ENCODE measurements at places on chromosomes 12 and 14.

DNA sequence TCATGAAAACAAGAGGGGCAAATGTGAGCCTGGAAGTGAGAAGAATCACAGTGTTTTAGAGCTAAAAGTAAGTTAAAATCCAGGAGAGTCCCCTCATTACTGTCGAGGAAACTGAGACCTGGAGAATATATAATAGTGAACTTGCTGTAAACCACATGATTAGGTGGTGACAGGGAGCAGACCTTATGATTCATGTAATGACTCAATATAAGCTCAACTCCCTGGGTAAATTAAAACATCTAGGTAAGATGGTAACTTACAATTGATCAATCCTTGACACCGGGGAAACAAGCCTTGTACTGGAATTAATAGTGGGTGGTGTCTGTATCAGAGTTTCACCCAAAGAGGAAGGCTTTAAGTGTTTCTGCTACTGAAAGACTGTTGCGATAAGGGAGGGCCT lies 269.3 kb downstream of the SNAPC1 start:
- no peak overlapping the region for H3K27ac ChIP-seq
- H3K4me1 ChIP-seq: no peaks in the 10 kb centered on the region
- no peak overlapping the region for H3K4me3 ChIP-seq

DNA sequence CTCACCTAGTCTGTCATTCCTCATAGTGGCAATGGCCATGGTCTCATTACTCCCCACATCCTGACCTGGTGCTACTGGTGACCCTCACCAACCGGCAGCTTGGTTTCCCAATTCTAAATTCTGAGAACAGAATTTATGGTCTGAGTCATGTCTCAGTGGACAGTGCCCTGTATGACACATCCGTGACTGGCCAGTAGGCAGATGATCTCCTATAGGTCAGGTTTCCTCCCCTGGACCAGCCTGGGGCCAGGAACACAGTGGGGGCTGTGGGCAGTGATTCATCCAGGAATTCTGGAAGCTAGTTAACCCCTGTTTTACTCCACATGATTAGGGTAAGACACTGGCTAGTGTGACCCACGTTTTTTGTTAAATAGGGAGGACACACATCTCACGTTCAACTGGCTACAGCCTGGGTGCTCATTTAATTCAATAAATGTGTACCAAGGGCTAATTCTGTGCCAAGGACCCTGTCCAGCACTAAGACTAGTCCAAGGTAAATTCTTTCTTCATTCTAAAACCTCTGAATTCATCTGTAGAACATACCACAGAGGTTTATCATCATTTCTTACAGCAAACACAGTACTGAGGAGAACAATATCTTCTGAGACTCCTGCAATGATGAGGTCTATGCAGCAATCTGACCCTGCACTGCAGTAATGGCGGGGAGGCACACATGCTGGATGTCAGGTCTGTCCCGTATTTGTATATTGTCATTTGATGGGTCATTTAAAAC lies 249.6 kb upstream of the TBX3 start:
- H3K27me3 ChIP-seq: no peaks in the 10 kb centered on the region
- no peak overlapping the region for H3K27ac ChIP-seq
- no peak for DNase-seq
- no peak overlapping the region for H3K4me3 ChIP-seq
- H3K36me3 ChIP-seq: no peaks in the 10 kb centered on the region
- H3K4me1 ChIP-seq: no peaks in the 10 kb centered on the region

DNA sequence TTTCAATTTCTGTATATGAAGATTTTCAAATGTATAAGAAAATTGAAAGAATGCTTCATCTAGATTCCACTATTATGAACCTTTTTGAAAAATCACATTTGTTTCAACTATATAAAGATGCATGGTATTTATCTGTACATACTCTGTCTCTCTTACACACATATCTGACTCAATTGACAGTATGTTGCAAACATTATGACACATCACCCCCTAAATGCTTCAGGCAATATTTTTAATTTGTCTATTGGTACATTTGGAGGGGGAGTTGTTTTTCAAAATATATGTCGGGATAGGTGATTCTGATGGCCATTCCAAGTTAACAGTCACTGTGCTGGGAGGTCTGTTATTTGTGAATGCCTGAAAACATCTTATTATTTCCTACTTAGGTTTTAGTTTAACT lies 14.4 kb downstream of the PCNX1 start:
- DNase-seq: no peak
- no peak overlapping the region for H3K27ac ChIP-seq
- H3K27me3 ChIP-seq: no peaks in the 10 kb centered on the region
- peaks cover 25% of the 10 kb centered on the region for H3K36me3 ChIP-seq
- peaks cover 81% of the 10 kb centered on the region for H3K4me1 ChIP-seq

- H3K4me3 ChIP-seq: no peak overlapping the region
- no peak for DNase-seq
- no peaks in the 10 kb centered on the region for H3K4me1 ChIP-seq
Measured at GRCh38 chr14:48023881-48024280, 348.5 kb upstream of the MDGA2 start.

- DNase-seq: no peak
- H3K4me3 ChIP-seq: no peak overlapping the region
- peaks cover 12% of the 10 kb centered on the region for H3K27me3 ChIP-seq
- no peaks in the 10 kb centered on the region for H3K4me1 ChIP-seq
- no peak overlapping the region for H3K27ac ChIP-seq
- H3K36me3 ChIP-seq: no peaks in the 10 kb centered on the region
Measured at GRCh38 chr12:93205361-93205760, 172.4 kb upstream of the NUDT4 start.

GRCh38 chr12:56028511-56029165 lies 7.8 kb downstream of the IKZF4 start:
- peaks cover 55% of the 10 kb centered on the region for H3K4me1 ChIP-seq
- peak overlapping the region; percentile 66 for H3K27ac ChIP-seq
- no peak overlapping the region for H3K4me3 ChIP-seq
- H3K27me3 ChIP-seq: no peaks in the 10 kb centered on the region
- DNase-seq: no peak
- H3K36me3 ChIP-seq: peaks cover 67% of the 10 kb centered on the region

DNA sequence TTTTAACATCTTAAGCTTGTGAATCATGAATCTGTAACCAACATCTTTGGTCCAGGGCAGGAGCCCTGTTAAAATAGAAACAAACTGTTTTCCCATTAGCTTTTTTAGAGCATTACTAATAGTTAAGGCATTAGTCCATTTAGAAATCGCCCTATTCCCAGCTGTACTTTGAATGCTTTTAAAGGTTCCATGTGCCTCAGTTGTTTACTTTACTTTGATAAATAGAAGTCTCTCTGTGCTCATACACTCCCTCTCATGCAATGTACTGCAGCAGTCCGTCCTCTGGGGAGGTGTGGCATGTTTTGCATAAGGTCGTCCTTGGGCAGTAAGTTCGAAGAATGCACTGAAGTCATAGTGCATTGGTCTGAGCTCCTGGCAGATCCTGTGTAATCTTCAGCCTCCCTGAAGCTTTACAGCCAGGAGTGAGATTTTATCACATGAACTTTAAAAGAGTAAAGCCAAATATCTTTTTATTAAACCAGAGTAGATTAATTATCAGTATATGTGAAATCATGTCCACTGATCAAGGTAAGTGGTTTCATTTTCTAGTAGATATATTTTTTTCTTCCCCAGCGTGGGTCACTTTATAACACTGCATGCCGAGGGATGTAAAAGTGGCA lies 134.7 kb downstream of the FGD4 start:
- H3K4me3 ChIP-seq: no peak overlapping the region
- no peaks in the 10 kb centered on the region for H3K36me3 ChIP-seq
- no peaks in the 10 kb centered on the region for H3K4me1 ChIP-seq
- H3K27ac ChIP-seq: no peak overlapping the region
- peaks cover 32% of the 10 kb centered on the region for H3K27me3 ChIP-seq
- DNase-seq: no peak

DNA sequence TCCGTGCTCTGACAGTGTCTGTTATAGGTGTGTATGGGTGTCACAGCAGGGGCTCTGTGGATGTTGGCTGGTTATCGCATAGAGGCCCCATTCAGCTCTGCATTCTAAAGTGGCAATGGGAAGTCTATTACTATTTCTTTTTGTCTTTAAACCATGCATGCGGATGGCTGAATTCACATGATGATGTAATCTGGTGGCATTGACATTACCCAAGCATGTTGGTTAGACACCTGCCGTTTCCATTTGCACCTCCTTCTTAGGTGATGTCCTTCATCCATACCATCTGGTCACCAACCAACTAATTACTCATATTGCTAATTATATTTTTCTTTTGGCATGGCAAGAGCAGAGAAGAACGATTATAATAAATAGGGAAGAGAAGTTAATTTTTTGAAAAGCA lies 270.8 kb upstream of the RGS6 start:
- H3K4me3 ChIP-seq: no peak overlapping the region
- H3K27me3 ChIP-seq: no peaks in the 10 kb centered on the region
- no peak overlapping the region for H3K27ac ChIP-seq

DNA sequence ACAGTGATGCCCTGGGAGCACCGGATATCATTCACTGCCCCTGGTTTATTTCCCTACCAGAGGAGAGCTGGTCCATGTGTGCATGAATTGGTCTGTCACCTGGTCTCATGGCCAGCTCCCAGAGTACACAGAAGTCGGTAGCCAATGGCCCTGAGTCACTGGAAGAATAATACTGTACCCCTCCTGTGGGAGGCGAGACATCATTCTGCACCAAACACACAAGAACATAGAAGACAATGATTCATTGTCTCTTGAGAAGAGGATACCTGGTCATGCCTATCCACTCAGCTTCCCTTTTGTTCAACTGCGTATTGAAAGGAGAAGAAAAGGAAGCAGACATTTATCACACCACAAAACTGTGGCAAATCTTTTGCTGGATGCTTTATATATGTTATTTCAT lies 216.2 kb downstream of the DPF3 start:
- DNase-seq: no peak
- H3K4me1 ChIP-seq: no peaks in the 10 kb centered on the region
- H3K4me3 ChIP-seq: no peak overlapping the region
- H3K27me3 ChIP-seq: peaks cover 7% of the 10 kb centered on the region

DNA sequence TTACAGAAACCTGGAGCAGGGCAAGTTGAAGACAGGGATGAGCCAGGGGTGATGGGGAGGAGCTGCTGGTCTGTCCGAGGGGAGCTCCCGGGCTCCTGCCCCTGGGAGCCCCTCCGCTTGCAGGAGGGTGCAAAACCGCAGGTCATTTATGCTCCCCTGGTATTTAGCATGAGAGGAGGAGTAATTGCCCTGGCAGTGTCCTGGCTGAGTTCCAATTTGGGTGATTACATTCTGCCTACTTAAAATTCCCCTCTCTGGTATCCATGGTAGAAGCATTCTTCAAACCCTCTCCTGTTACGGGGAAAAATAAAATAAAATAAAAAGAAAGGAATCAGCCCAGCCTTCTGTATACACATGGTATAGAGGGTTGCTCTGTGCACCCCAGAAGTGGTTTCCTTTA lies 61.7 kb upstream of the VRK1 start:
- H3K27me3 ChIP-seq: peaks cover 50% of the 10 kb centered on the region
- no peaks in the 10 kb centered on the region for H3K4me1 ChIP-seq
- H3K4me3 ChIP-seq: no peak overlapping the region
- no peak overlapping the region for H3K27ac ChIP-seq
- no peak for DNase-seq

- peak overlapping the region; percentile 93 for H3K27ac ChIP-seq
- peaks cover 17% of the 10 kb centered on the region for H3K27me3 ChIP-seq
- peaks cover 2% of the 10 kb centered on the region for H3K36me3 ChIP-seq
- no peak for DNase-seq
Measured at GRCh38 chr14:66507181-66507721, 696 bp upstream of the GPHN start.

DNA sequence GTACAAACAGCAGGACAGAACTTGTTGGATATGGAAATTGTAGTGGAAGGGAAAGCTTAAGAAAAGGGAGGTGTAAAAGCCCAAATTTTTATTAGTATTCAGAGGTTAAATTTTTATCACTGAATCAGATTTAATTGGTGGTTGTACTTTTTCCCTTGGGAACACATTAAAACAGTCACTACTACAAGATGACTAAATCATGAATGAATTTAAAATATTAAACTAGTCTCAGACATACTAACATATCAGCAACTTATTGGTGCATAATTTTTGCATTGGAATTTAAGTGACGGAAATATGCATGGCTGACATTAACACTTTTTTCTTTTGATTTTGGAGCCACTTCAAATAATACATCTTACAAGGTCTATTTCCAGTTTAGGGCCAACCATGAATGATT lies 27.6 kb downstream of the SAMD4A start:
- no peak for DNase-seq
- H3K4me3 ChIP-seq: no peak overlapping the region
- peaks cover 10% of the 10 kb centered on the region for H3K27me3 ChIP-seq
- peaks cover 7% of the 10 kb centered on the region for H3K4me1 ChIP-seq

- peaks cover 7% of the 10 kb centered on the region for H3K27me3 ChIP-seq
- H3K4me1 ChIP-seq: peaks cover 4% of the 10 kb centered on the region
- no peak overlapping the region for H3K4me3 ChIP-seq
- DNase-seq: no peak
Measured at GRCh38 chr14:52112336-52113018, 43.6 kb upstream of the NID2 start.

DNA sequence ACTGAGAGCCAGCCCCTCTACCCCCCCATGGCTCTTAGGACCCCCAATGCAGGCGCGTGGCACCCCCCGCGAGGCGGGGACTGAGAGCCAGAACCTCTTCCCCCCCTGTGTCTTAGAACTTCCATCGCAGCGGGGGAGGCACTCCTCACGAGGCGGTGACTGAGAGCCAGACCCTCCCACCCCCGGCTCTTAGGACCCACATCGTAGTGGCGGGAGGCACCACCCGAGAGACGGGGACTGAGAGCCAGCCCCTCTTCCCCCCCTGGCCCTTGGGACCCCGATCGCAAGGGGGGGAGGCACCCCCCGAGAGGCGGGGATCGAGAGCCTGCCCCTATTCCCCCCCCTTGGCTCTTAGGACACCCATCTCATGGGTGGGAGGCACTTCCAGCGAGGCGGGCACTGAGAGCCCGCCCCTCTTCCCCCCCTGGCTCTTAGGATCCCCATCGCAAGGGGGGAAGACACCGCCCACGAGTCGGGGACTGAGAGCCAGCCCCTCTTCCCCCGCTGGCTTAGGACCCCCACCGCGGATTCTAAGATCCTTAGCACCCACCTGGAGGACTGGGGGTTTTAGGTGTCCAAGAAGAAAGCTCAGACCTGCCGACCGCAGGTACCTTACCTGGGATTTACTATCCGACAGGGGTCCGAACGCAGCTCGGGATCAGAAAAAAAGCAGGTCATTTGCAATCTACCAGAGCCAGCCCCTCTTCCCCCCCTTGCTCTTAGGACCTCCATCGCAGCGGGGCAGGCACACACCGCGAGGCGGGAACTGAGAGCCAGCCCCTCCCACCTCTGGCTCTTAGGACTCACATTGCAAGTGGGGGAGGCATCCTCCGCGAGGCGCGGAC lies 44.9 kb downstream of the DDX11 start:
- no peaks in the 10 kb centered on the region for H3K36me3 ChIP-seq
- H3K4me3 ChIP-seq: peak overlapping the region; percentile 34
- no peak for DNase-seq
- peaks cover 3% of the 10 kb centered on the region for H3K4me1 ChIP-seq
- peaks cover 11% of the 10 kb centered on the region for H3K27me3 ChIP-seq

GRCh38 chr12:69720750-69721149 lies 17.9 kb upstream of the RAB3IP start:
- no peak overlapping the region for H3K27ac ChIP-seq
- no peaks in the 10 kb centered on the region for H3K36me3 ChIP-seq
- no peak overlapping the region for H3K4me3 ChIP-seq
- H3K4me1 ChIP-seq: no peaks in the 10 kb centered on the region
- no peak for DNase-seq

- no peak overlapping the region for H3K4me3 ChIP-seq
- no peaks in the 10 kb centered on the region for H3K27me3 ChIP-seq
- no peak overlapping the region for H3K27ac ChIP-seq
- peaks cover 4% of the 10 kb centered on the region for H3K36me3 ChIP-seq
Measured at GRCh38 chr12:116958402-116959197, 47.9 kb downstream of the FBXW8 start.

Data from activated CD8-positive, alpha-beta T cell treated with anti-CD3 and anti-CD28 coated beads, Interleukin-2, amount 10 ng/mL, durations not matched to agents 7 days and 5 days (primary cell).